ENCODE measurements at places on chromosomes 2 and 18.

DNA sequence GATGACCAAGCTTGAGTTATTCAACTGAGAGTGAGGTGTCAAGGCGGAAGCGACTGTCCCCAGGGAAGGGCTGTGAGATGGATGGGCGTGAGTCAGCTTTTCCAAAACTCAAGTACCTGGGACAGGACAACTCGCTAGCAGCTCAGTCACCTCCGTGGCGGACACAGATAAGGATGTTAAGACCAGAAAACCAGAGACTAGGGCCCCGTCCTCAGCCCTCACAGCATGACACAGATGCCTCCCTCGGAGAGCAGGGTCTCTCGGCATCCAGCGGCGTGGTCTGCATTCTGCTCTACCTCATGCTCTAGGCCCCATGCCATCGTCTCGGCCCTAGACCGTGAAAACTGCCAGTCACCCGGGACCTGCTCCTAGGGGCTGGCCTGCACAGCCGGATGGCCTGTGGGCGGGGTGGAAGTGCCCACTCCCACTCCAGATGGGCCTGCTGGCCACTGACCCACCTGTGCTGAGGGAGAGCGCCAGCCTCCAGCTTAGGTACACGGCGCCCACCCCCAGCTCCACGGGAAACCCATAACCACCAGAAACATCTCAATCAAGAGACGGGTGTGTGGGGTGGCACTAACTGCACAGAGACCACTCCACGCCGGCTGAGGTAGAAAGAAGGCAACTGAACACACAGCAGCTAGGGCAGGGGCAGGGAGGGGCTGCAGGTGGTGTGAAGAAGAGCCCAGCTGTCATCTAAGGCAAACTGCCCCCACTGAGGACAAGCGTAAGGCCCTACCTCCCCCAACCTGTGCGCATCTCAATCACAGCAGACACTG is 39.8 kb downstream of the ANO7 start:
- DNase-seq = no peak

DNA sequence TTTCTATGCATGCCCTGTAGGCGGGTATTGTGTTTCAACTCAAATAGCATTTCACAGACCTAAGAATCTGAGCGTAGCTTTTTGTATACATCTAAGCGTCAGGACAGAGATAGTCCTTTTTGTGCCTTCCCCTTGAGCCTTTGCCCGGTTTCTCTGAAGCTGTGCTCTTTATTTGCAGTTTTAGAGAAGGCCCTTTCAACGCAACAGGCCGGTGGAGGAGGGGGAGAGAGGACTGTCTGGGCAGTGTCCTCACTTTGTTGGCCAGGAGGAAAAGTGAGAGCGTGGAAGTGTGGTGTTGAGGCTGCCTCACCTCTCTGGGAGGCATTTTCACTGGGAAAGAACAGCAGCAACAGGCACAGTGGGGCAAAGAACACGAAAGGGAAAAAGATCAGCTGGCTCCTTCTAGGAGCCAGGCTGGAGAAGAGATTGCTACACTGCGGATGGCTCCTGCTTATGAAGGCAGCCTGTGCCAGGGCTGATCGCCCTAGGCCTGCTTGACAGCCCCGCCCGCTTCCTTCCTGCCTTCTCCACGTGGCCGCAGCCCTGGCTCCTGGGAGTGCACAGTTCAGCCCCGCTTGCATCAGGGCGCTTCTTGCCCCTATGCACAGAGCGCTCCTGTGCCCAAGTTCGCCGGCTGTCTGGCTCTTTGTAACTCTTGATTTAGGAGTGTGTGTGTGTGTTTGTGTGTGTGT is 195.6 kb upstream of the POU3F3 start:
- DNase-seq = no peak

DNA sequence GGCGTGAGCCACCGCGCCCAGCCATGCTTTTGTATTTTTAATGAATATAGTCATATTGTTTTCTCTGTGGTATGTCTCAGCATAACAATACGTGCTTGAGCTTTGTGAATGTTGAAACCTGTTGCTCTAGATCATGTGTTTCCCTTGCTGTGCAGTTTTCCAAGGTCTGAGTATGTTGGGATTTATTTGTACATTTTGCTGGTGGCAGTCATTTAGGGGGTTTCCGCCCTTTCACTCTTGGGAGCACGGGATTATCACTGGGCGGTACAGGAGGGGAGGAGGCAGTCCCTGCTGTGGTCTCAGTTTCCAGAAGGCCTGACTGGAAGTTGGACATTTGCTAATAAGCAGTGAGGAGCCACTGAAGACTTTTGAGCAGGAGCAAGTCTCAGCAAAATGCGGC is 24.9 kb upstream of the CATIP start:
- no peak for DNase-seq

- DNase-seq = no peak
Measured at GRCh38 chr2:98782570-98782969, 51.6 kb upstream of the MGAT4A start.

GRCh38 chr2:159146996-159147666 is 139.4 kb downstream of the WDSUB1 start:
- peak; percentile 91 for DNase-seq

GRCh38 chr2:15942711-15943345 is 2.5 kb downstream of the MYCN start:
- no peak for DNase-seq

- no peak for DNase-seq
Measured at GRCh38 chr2:24453379-24454073, 37.5 kb upstream of the NCOA1 start.

- no peak for DNase-seq
Measured at GRCh38 chr2:36420569-36421181, 65.1 kb downstream of the CRIM1 start.

GRCh38 chr2:105188343-105188742 is 53.2 kb upstream of the GPR45 start:
- no peak for DNase-seq

GRCh38 chr2:168404764-168405163 is 51.3 kb upstream of the CERS6 start:
- no peak for DNase-seq

DNA sequence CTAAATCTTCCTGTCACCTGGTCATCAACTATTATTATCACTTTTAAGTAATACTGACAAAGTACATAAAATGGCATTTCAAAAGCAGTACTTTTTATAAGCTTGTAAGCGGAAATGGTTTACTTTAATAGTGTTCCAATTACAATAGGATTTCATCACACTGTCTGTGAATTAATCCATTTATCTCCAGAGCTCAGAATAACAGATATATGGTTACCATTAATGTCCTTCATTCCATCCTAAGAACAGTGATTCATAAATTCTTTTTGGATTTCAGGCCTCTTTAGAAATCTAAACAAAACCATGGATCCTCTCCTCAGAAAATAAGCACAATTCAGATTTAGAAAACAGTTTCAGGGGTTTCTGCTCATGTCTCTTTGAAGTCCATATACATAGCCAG is 68.4 kb downstream of the PID1 start:
- DNase-seq = no peak

DNA sequence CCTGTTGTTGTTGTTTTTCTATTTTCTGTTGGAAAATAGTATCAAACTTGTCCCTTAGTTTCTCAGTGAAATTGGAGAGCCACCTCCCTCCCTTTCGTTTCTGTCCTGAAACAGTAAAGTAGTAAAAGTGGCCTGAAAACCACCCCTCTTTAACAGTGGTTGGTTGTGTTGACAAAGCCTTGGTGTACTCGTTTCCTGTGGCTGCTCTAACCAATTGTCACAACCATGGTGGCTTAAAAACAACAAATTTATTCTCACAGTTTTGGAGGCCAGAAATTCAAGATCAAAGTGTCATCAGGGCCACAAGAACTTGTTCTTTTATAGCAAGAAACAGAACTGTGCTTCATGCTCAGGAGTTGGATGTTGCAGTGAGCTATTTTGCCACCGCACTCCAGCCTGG is 4.0 kb upstream of the DYSF start:
- no peak for DNase-seq

- DNase-seq = no peak
Measured at GRCh38 chr2:224747765-224748164, 31.6 kb upstream of the CCDC195 start.

GRCh38 chr18:47755102-47755456 is 175.4 kb downstream of the SMAD2 start:
- DNase-seq = no peak

DNA sequence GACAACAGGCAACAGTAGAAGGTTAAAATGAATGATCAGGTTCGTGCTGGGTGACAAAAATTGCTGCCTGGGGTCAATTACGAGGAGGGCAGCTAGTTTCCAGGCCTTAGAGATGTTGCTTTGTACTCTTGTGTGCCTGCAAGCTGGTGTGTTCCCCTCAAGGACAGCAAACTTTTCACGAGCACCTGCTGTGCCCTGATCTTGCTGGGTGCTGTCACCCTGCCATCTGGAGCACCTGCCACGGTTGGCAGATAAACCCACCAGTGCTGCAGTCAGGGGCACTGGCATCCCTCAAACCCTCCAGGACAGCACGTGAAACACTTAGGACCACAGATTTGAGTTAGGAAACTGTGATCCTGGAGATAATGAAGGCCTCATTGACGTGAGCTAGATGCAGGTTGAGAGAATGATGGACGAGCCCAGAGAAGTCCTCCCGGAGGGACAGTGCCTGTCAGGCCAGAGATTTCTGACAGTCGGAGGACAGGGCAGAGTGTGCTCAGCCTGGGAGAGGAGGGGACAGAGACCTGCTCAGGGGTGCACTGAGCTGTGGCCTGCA is 104.3 kb upstream of the RAB12 start:
- peak; percentile 21 for DNase-seq

GRCh38 chr2:240711296-240711695 is 19.6 kb downstream of the AQP12A start:
- no peak for DNase-seq

GRCh38 chr2:29615841-29616240 is 305.5 kb downstream of the ALK start:
- DNase-seq = no peak

GRCh38 chr2:137873536-137874244 is 90.6 kb upstream of the HNMT start:
- no peak for DNase-seq

- DNase-seq = no peak
Measured at GRCh38 chr2:236785611-236786057, 216.0 kb downstream of the ACKR3 start.

DNA sequence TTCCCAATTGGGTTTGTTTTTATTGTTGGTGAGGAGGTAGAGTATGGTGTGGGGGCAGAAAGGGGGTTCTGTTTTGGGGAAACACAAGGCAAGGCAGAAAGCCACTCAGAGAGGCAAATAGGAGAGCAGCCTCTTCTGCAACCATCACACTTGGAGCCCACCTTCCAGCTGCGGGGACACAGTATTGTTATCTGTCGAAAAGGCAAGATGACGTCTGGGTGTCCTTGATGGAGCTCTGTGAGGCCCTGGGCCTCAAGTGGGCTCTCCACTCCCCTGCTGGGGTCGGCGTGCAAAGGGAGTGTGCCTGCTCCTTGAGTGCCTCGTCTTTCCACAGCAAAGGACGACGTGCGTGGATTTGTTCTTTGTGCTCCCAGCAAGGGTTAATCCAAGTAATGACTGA is 227.6 kb downstream of the ANAPC1 start:
- DNase-seq = no peak

DNA sequence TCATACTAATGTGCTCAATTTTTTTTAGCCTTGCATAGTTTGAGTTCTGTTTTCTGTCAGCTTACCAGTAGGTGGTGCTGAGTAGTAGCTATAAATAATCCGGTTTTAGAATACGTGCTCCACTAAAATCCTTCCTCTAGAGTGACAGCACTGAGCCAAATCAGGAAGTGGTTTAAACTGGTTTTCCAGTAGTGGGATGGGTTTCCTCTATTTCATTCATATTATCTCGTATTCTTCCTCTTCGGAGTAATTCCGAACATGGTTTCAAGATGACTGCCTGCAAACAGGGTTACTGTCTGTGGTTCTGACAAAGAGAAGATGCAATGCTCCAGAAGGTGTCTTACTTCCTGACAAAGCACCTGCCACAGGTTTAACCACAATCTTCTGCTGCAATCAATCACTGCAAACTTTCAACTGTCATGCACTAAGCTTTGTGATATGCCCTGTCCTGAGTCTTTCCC is 496.9 kb upstream of the VRK2 start:
- peak; percentile 69 for DNase-seq

GRCh38 chr2:99489063-99489760 is 605 bp downstream of the REV1 start:
- DNase-seq = no peak

DNA sequence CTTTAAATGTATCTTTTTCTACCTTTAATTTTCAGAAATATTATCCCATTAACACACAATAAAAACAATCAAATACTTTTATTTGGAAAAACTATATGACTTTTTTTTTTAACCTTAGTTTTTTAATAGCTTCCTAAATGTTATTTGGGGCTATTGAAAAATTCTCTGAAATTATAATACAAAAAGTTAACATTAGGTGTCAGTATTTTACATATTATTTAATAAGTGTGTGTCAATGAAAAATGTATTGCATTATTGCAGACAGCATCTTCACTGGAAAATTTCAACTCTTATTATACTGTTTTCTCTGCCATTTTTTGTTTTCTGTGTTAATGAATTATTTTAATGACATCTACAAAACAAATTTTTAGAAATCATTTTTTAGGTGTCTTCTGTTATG is 51.1 kb upstream of the ARHGAP15 start:
- no peak for DNase-seq

GRCh38 chr2:65186872-65187851 is 40.5 kb upstream of the ACTR2 start:
- DNase-seq = peak; percentile 81

GRCh38 chr2:144239306-144239705 is 280.6 kb downstream of the ZEB2 start:
- no peak for DNase-seq

DNA sequence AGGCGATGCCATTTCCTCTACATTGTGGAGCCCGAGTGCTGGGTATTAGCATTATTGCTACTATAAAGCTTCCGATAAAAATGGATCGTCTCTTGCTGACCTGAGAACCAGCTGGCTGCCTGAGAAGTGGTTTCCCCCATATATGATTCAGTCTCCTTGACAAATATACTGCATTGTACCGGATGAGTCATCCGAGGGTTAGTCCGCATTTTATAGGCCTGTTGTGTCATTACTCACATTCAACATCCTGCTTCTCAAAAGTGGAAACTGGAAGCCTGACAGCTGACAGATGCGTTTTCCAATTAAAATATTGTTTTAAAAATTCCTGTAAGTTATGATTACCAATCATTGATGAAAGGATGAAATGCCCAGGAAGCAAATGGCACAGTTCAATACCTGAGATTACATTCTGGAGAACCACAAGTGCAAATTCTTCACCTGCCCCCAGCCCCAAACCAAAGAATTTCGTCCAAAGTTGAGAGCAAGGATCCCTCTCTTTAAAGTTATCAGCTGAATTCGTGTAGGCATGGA is 65.7 kb downstream of the SPRED2 start:
- peak; percentile 42 for DNase-seq

DNA sequence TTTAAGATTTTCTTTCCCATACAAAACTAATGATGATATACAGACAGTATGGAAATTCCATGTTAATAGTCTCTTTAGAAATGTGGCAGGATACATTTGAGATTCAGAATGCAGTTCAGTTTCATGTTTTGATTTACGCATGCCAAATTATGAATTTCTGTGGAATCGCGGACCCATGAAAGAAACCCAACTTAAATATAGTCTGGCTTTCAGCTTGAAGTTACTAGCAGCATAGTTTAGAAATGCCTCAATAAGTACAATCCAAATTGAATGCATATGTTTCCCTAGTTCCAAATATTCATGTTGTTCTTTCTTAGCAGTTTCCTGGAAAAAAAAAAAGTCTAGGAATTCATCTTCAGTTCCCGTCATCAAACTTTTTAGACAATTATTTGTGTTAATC is 164.1 kb upstream of the RASGRP3 start:
- DNase-seq = no peak

- DNase-seq = peak; percentile 13
Measured at GRCh38 chr18:50429207-50429948, 54.5 kb downstream of the SKA1 start.

GRCh38 chr2:16040271-16041010 is 100.1 kb downstream of the MYCN start:
- DNase-seq = peak; percentile 93

All from NCI-H1694 treated with DMSO at 0.1 percent for 48 hours (cell line).